Activated CD4-positive, alpha-beta T cell treated with anti-CD3 and anti-CD28 coated beads, Interleukin-2, Interleukin-6, amounts not matched to agents 100 ng/mL and 50 ng/mL, durations not matched to agents 16 hours and 8 hours (primary cell): ENCODE measurements at places on chromosomes 6 and 20.

GRCh38 chr6:144809969-144810368 is 524.8 kb downstream of the UTRN start:
- DNase-seq = no peak

GRCh38 chr20:32983459-32984112 is 20.6 kb downstream of the SUN5 start:
- DNase-seq = no peak

DNA sequence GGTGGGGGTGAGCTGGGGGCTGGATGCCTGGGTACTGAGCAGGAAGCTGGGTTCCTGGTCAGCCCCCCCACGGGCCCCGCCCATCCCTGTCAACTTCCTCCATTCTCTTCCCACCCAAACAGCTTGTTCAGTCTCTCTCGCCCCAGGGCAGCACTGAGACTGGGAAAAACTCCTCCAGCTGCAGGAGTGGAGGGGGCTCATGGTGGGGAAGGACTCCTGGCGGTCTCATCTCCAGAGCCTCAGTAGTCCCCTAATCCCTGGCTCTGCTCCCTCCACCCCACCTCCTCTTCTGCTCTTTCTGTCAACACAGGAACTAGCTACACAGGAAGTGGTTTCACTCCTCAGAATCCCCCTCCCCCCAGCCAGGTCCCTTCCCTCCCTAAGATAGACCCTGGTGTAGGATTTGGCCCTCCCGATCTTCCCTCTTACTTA is at the start of gene GPSM3:
GPSM3 (minus strand) TSS at position 36 of the 432 bp plus-strand sequence. CDS start 130 bp downstream, outside the sequence.
- peak; percentile 74 for DNase-seq

- DNase-seq = no peak
These were observed 211.6 kb downstream of the WDR27 start for GRCh38 chr6:169490246-169490641.
